Left renal cortex interstitium (tissue), 4 donors: ENCODE measurements at places on chromosomes 6 and 20. TPM values are rescaled to one million over a fixed set of nuclear protein-coding genes. Genes with fewer than 3 reads are reported as not detected.

- no peak for DNase-seq
Measured at GRCh38 chr6:70860920-70861319, 95.9 kb downstream of the B3GAT2 start.

Gene ADGB
- polyA plus RNA-seq: 0.46 TPM

DNA sequence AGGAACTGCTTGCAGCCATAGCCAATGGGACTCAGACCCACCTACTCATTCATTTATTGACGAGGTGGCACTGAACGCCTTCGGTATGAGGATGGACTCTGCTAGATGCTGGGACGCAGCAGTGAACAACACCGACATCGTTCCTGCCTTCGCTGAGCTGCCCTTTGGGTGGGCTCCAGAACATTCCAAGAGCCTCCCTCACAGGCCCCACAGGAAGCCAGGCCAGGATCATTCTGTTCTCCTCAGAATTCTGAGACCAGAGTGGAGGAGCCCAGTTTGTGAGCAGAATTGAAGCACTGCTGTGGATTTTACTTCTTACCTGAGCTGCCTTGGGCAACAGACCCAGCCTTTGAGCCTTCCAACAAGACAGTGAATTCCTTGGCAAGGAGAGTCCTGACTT is 82.1 kb downstream of the KCNB1 start:
- DNase-seq: no peak

DNA sequence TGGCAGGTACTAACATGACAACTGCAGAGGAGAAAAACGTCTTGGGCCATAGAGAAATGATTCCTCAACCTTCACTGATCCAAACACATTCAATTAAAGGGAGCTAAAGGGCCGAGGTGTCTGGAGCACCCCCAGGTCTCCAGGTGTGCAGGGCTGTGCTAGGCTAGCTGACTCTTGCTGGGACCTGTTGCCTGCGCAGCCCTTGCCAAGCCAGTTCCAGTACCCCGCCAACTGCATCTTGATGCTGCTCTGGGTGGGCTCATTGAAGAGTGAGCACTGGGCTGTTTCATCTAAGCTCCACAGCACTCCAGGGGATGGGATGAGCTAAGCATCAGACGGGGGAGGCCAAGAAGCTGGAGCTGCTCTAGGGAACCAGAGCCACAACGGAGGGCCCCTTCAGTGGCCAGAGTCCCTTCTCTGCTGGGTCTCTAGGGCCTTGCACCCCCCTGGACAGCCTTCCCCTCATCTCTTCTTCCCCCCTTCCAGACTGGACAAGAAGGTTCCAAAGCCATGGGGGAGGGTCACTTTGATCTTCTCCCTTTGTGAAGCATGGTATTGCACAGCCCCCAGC is 15.9 kb downstream of the LEMD2 start:
- DNase-seq: no peak

Gene SIRPD
- not detected for polyA plus RNA-seq

DNA sequence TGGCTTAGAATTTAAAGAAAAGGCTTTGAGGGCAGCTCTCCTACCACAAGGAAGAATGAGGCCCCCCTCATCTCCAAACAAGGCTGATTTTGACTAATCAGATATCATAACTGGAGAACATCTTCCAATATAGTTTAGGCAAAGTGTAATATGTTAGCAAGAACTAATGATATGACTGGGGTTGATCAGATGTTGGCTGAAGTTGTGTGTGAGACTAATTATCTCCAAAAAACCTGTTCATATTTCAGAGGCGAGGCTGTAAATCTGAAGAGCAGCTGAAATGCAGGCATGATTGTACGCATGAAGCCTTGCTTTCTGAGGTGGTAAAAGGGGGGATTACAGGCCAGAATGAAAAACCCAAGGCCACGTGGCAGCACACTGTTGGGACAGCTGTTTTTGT is 16.0 kb upstream of the ZNF831 start:
- DNase-seq: no peak

DNA sequence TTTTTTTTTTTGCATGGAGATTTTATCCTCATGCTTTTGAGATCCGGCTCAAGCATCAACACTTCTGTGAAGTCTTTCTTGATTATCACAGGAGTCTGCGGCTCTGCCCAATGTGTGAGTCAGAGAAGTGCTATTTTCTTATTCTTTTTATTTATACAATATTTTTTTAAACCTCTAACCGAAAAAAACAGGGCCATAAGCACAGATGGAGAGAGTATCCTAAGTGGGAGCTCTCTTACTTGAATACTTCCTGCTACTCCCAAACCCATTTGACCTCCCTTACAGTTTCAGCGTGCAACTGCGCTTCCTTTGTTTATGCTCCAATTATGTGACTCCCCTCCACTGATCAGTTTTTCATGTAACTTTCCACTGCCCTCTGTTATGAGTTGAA is 8.7 kb upstream of the ATXN1 start:
- no peak for DNase-seq

GRCh38 chr20:33316343-33316742 is 33.3 kb downstream of the BPIFB1 start:
- DNase-seq: no peak

Gene TREML2
- 0.13 TPM for polyA plus RNA-seq

GRCh38 chr6:134873500-134874388 is 76.2 kb downstream of the ALDH8A1 start:
- DNase-seq: no peak

Gene CGA
- polyA plus RNA-seq: 0.42 TPM

Gene NOTCH4
- 20.9 TPM for polyA plus RNA-seq

Gene EPPIN
- polyA plus RNA-seq: 0.65 TPM

Gene DACT2
- 15.9 TPM for polyA plus RNA-seq

DNA sequence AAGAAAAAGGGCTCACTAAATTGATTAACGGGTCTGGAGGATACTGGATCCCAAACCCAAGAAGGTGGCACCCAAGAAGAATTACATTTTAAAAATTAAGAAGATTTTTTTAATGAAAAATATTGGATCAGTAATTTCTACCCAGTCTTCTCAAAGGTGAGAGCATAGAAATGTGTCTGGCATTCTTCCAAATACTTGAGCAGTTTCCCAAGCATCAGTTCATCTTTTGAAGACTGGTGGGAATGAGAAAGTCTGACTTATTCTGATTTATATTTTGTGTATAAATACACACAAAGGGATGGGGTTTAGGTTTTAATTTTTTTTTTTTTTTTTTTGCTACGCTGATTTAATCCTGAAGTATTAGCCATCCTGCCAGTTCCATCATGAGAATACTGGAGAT is 3.3 kb downstream of the MGME1 start:
- no peak for DNase-seq

- DNase-seq: no peak
Measured at GRCh38 chr6:52642368-52642767, 28.5 kb upstream of the TMEM14A start.

- DNase-seq: no peak
Measured at GRCh38 chr20:62990306-62990825, 16.4 kb downstream of the BHLHE23 start.

DNA sequence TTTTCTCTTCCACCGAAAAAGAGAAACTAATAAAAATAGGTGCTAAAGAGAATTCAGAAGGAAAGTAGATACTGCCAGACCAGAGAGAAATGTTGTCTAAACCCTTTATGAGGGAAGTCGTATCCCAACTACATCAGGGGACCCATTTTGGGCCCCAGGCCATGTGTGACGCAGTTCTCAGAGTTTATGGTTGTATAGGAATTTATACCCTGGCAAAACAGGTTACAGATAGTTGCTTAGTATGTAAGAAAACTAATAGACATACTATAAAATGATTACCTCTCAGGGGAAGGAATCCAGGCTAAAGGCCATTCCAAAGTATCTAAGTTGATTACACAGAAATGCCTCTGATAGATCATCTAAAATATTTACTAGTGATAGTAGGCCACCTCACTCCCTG is 28.6 kb upstream of the SLC52A3 start:
- DNase-seq: no peak

Gene SLC17A4
- 2.0 TPM for polyA plus RNA-seq

DNA sequence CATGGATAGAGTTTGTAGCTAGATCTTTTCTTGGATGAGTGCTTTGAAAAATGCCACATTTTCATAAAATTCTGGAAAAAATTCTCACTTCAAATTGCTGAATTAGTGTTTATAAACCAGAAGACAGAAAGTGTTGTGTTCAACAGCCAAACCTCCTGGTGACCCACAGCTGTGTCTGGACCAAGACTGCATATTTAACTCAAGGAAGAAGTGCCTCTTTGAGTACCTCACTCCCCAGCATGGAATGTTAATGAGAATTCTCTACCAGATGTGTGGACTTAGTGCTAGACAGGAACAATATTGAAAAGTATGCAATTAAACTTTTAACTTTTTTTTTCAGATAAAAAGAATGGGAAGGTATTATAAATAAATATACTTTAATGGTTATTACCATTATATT is 609.3 kb downstream of the COL12A1 start:
- no peak for DNase-seq

- DNase-seq: no peak
Measured at GRCh38 chr6:116492331-116493067, 18.9 kb upstream of the CALHM5 start.

DNA sequence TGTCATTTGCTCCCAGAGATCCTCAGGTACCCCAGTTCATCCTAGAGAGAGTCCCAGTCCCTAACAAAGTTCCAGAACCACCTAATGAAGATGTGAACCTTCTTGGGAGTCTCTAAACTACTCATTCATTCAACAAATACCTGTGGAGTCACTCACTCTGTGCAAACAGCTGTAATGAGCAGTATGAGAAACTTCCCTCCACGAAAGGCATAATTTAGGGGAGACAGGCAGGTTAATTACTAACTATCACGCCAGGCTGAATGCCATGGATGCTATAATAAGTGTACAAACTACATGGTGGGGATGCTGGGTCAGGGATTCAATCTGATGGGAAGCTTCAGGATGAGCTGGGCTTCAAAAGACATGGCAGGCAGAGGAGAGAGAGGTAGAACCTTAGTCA is 70.1 kb upstream of the AFDN start:
- no peak for DNase-seq

DNA sequence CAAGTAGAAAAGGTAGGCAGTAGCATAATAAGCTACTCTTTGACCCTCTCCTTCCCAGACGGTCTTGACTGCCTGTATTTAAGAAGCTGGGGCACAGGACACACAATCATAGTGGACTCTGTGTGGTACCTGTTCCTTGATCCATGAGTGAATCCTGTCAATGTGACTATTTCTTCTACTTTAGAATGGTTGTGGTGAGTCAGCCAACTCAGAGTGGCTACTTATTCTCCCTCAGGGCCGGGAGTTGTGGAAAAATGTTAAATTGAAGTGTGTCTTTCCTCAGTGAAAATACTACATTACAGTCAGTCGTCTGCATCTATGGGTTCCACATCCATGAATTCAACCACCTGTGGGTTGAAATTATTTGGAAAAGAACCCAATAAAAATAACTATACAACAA is 30.8 kb upstream of the PREP start:
- no peak for DNase-seq

- DNase-seq: no peak
Measured at GRCh38 chr6:114467931-114468330, 125.1 kb upstream of the HS3ST5 start.

Gene TTK
- polyA plus RNA-seq: 21.4 TPM

Gene TMEM14A
- 50.5 TPM for polyA plus RNA-seq

Gene HLA-F
- polyA plus RNA-seq: 5.7 TPM

- no peak for DNase-seq
Measured at GRCh38 chr6:38187811-38188590, 368.5 kb downstream of the ZFAND3 start.

DNA sequence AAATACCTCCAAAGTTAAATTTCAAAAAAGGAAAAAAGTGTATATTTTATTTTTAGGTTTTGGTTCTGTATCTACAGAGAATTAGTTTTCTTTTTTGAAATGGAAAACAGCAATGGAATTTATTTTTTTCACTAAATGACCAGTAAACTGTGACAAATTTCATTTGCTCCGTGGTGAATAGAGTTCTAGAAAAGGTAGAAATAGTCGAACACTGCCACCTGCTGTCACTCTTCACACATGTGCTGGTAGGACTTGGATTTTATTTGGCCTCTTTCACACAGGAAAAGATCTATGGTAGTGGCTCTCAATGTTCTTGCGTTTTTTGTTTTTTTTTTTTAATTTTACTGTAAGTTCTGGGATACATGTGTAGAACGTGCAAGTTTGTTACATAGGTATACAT is 312.5 kb downstream of the EYA4 start:
- peak; percentile 35 for DNase-seq

Gene LKAAEAR1
- polyA plus RNA-seq: 0.27 TPM

GRCh38 chr20:37259865-37260264 is 1.7 kb downstream of the GHRH start:
- no peak for DNase-seq

DNA sequence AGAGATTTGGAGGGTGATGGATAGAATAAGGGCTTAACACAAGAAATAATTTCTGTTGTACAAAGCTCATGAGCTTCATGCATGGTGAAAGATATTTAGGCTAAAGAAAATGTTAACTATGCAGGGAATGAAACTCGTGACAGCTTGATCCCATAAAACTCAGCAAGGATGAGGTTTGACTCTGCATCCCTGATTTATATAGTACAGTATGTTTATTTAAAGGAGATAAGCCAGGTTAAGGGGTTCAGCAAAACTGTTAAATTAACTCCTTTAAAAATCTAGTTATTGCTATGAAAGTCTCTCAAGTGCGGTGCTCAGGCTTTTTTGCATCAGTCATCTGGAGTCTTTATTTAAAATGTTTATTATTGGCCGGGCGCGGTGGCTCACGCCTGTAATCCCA is 326.4 kb downstream of the LAMA2 start:
- no peak for DNase-seq

Gene TPBG
- 42.4 TPM for polyA plus RNA-seq

GRCh38 chr6:128899341-128900050 is 16.6 kb downstream of the LAMA2 start:
- DNase-seq: no peak

Gene C4B
- polyA plus RNA-seq: 24.8 TPM

DNA sequence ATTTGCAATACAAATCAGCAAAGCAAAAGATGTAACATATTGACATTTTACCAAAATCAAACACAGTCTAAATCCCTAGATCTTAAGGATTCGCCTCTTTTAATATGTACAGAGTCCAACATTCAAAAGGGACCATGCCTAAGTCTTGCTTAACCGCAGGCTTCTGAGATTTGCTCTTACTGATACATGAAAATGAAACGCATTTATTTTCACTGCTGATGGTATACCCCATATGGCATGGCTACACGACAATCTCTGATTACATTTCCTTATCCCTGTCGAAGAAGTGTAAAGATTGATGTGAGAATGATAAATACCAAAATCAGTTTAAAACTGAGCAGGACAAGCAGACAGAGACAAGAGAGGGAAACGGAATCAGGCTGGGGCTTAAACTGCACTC is 75.4 kb downstream of the KIF16B start:
- DNase-seq: no peak

DNA sequence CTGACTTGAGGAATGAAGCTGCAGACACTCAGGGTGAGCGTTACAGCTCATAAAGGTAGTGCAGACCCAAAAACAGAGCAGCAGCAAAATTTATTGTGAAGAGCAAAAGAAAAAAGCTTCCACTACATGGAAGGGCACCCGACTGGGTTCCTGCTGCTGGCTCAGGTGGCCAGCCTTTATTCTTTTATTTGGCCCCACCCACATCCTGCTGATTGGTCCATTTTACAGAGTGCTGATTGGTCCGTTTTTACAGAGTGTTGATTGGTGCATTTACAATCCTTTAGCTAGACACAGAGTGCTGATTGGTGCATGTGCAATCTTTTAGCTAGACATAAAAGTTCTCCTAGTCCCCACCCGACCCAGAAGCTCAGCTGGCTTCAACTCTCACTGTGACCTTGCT is 95.3 kb upstream of the STMND1 start:
- no peak for DNase-seq
